ENCODE measurements at places on chromosomes 7 and 10.

GRCh38 chr10:6279540-6280267 lies 77.0 kb downstream of the PFKFB3 start:
- no peak for DNase-seq

DNA sequence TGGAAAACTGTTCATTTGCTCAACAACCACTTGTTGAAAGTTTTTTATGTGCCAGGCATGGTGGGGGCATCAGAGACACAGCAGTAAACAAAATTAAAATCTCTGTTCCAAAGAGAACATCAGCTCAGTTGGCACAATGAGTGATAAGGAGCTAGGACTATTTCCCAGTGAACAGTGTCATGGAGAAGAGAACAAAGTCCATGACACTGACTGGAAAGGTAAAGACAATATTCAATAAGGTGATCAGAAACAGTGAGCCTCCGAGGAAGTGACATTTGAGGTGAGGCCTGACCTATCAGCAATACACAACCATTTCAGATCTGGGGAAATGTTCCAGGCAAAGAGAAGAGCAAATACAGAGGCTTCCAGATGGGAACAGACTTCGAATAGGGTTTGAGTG lies 14.6 kb downstream of the ACSL5 start:
- DNase-seq: no peak

DNA sequence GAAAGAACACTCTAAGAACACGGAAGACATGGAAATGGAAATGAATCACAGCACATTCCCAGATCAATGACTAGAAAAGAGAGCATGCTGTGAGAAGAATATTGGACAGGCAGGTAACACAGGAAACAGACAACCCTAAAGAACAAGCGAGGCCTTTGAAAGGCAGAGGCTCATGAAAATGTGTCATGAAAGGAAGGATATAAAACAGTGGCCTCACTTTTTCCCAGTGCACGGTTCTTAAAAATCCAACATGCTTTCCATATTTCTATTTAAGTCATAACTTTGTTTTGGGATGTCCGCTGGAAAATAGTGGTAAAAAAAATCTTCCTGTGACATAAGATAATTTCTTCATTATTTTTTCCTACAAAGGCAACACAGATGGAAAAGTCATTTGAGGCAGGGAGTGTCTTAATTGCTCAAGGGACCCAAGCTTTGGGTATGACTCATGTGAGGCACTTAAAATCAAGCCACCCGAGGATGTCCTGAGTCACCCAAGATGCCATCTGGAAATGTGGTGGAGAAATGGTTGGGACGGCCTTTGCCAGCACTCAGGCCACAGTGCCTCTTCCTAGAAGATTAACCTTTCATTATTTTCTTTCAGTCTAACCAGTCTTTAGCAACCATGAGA lies 17.0 kb downstream of the ITIH5 start:
- peak; percentile 48 for DNase-seq

DNA sequence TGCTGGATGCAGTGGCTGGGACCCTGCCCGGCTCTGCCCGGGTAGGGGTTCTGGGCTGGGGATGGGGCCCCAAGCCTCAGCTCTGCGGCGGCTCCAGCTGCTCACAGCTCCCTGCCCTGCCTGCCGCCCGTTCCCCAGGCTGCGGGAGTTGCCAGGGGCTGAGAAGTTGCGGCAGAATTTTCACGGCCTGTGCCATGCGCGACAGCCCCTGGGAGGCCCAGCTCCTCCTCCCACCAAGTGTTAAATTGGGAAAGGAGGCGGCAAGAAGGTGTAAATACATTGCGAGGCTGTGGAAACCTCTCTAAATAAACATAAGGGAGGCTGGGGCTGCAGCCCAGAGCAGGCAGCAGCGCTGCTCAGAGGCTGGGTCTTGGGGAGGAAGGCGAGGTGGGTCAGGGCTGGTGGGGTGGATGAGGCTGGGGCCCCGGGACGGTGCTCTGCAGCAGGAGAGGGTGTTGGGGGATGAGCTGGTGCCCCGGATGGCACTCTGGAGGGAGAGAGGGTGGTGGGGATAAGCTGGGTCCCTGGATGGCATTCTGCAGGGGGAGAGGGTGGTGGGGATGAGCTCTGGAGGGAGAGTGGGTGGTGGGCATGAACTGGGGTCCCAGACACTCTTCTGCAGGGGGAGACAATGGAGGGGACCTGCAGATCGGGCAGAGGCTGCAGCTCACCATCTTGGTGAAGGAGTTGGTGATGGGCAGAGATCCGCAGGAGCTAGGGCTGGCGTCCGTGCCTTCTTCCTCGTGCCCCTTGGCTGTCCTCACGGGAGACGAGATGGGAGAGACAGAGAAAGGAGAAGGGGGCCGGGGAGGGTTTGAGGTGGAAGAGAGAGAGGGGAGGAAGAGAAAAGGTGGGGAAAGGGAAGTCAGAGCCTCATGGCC lies 85.5 kb upstream of the GNA12 start:
- no peak for DNase-seq

DNA sequence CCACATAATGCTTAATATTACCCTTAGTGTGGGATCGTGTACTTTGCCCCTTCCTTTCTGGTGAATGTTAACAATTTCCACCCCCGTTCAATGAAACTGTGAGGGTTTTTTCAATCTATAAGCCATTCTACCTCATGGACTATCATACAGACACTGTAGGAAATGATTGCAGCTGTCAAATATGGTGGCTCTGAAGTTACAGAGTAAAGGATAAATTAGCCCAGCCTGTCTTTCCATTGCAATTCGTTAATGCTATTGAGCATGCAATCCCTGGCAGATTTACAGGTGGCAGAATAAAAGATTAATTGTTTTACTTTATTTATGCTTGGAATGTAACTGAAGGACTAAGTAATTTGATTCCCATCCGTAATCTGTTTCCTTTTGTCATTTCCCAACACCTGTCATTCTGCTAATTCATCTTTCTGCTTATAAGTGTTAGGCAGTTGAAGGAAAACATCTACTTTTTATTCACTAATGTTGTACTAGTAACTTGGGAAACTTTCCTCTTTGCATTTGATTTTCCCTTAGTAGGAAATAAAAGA lies 1211.6 kb upstream of the LRRN3 start:
- DNase-seq: no peak

DNA sequence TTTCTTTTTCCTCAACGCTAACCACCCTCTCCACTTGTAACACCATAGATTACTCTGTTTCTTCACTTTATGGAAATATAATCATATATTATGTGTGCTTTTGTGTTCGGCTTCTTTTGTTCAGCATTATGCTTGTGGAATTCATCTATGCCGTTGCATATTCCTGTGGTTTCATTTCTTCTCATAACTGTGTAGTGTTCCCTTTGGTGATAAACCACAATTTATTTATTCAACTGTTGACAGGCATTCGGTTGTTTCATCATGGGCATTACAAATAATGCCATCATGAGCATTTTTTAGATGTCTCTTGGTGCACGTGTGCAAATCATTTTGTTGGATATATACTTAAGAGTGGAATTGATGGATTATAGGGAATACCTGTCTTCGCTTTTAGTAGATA lies 12.1 kb downstream of the AVL9 start:
- no peak for DNase-seq

DNA sequence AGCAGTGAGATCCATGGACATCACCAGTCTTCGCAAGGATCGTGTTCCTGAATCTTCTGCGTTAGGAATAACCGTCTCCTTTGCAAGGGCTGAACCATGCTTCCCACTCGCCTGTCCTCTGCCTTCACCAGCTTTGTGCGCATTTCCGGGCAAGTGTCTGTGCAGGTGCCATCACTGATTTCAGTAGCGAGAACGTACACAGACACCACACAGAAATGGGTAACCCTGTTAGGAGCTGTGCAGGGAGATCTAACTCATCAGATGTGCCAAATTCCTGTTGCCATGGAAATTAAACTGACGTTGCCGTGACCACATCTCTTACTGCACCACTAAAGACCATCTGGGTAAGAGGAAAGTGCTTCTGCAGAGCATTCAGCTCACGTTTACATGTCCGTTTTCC lies 146.3 kb downstream of the DIP2C start:
- no peak for DNase-seq

DNA sequence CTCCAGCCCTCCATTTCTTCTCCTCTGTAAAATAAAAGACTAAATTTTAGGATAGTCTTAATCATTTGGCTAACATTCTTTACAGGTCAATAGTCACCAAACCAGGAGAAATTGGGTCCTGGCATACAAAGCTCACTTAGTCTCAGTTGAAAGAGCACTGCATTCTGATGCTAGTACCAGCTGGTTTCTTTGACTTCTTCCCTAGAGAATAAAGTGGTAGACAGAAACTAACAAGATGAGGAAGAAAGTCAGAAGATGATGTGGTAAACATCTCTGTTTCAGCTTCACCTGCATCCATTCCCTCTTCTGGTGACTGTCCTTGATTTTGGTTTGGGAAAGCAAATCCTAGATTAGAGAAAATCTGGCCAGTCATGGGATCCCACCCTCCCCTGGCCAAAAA lies 37.2 kb downstream of the NKX2-3 start:
- DNase-seq: no peak

DNA sequence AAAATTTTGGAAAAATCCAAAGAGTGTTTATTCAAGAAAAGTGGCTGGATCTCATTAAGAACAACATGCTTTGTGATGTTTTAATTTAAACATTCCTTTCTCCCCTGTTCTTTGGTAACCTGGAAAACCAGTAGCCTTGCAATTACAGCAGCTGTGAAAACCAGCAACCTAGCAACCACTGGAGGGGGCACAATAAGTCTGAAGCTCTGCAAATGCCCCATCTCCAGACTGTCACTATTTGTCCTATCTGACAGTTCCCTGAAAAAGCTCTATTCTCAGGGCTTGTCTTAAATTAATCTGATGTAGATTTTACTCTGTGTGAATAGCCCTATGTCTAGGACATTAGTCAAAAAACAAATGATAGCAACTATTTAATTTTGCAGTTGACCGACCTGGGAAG lies 137.6 kb upstream of the THSD7A start:
- no peak for DNase-seq

GRCh38 chr7:156178214-156178613 lies 366.0 kb upstream of the SHH start:
- no peak for DNase-seq

DNA sequence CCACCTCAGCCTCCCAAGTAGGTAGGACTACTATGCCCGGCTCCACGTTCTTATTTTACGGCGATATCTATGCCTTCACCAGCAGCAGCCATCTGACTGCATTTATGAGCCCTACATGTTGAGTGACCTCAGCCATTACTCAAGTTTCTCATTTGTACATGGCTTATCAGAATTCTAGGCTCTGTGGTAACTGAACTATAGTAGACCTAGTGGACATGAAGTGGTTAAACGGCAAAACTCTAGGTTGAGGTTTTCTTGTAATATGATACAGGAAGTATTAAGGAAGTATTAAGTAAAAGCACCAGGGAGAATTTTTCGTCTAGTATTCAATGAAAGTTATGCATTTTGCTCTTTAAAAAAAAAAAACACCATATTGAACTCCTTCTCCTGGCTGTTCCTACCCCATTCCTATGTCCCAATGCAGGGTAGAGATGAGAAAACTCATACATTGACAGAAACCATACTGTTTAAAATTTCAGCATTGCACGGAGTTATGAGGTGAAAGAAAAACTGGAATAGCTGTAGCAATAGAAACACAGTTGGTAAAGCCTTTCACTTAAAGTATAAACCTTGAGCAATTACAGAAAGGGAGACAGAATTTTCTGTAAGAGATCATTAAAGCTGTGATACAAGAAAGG lies 39.8 kb upstream of the EPC1 start:
- DNase-seq: no peak

DNA sequence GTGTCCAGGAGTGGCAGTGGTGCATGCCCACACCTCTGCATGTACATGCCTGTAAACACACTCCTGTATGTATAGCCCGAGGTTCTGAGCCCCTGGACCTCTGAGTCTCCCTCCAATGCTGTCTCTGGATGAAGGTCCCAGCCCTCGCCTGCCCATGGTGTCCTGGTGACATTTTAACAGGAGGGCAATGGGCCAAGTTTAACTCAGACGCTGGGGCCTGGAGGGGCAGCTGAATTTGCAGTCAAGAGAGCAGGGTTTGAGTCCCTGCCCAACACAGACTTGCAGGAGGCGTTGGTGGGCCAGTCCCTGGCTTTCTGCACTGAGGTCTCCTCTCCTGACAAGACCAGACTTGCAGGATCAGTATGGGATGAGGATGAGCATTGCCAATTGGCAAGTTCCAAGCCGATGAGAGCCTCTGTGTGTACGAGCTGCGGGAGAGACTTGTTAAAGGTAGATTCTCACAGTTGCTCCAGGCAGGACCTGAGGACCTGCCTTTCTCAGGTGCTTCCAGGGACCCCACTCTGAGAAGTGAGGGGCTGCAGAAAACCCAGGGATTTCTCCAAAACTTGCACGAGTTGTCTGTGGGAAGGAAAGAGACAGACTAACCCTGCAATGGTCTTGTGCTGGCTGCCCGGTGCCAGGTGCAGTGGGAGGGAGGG lies 141.9 kb downstream of the ELFN1 start:
- DNase-seq: no peak

DNA sequence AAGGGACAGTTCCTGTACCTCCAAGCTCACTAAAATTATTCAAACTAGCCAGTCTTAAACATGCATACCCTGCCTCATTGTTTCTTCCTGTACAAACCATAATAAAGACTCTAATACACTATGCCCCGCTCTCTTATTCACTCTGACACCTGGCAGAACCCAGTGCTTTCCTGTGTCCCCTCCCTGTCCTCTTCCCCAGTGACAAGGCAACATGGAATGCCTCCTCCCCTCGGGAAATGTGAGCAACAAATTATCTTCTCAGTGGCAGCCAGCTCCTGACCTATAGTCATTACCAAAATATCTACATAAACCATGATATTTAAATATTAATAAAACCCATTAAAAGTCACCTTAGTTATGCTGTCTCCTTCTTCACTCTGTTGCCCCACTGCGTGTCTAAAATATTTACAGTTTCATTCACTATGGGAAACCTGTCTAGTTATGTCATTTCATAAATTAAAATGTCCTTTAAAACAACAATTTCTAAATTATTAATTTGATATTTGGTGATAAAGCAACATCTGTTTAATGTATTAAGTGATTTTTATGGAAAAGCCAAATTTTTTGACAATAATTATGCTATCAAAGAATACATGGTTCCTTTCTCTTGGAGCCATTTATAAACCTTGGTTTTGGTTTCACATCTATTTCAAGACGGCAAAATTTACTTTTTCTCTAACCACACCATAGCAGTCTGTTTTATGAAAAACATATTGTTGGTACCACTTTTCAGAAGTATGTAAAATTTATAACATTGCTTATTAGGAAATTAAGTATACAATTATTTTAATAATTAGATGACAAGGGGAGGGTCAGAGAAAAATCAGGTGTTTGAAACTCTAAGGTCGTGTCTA lies 1355.2 kb downstream of the XPNPEP1 start:
- DNase-seq: no peak

DNA sequence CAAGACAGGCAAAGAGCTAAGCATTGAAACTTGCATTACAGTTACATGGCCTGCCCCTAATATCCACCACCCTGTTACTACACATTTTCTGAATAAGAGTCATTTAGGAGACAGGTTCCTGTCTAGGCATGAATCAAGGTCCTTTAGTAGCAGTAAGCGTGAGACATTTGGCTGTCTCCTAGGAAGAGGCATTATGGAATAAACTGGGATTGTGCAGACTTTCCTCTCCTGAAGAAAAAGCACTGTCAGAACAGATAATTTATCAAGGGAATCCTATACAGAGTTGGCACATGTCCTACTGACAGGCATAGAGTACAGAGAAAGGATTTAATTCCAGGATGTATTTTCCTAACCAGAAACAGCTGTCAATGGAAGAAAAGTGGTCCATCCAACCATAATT lies 111.9 kb downstream of the INHBA start:
- DNase-seq: no peak

- DNase-seq: no peak
Observed at GRCh38 chr10:72490951-72491350, 134.9 kb downstream of the MICU1 start.

- no peak for DNase-seq
Observed at GRCh38 chr7:36312064-36312914, 77.4 kb upstream of the ANLN start.

- DNase-seq: no peak
Observed at GRCh38 chr7:88312061-88312663, 5.5 kb upstream of the STEAP4 start.
